ENCODE measurements at places on chromosomes 5 and 9.

DNA sequence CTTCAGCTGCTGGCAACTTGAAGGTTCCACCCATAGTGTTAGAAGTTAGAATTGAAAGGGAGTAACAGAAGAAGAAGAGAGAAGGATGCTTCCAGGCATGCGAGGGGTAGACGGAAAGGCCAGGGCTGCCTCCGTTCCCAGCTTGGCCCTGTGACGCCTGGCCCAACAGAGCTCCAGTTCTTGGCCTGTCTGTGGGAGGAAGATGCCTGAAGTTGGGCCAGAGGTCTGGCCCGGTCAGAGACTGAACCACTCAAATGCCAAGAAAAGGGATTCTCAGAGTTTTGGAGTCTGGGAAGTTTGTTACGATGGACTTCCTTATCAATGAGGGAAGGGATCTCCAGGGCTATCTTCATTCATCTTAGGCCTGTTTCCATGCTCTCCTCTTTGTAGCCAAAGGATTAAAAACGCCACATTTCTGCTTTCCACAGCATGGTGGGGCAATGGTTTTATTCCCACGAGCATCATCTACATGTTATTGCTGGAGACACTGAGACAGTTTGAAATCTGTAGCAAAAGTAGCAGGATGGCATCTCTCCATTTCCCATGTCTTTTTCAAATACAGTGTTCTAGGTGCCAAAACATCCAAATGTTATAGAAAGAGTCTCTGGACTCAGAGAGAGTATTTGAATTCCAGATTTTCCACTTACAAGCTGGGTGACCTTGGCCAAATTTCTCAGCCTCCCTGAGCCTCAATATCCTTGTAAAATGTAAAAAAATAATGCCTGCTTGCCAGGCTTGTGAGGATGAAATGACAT, 65.4 kb upstream of the ANKRD55 start:
- DNase-seq, result no peak

- DNase-seq, result no peak
These were observed 18.6 kb upstream of the SUSD1 start for GRCh38 chr9:112193572-112194288.

- DNase-seq, result no peak
These were observed 191.2 kb downstream of the PIK3R1 start for GRCh38 chr5:68406767-68407241.

GRCh38 chr5:169971780-169972179, 8.5 kb downstream of the INSYN2B start:
- DNase-seq, result no peak

DNA sequence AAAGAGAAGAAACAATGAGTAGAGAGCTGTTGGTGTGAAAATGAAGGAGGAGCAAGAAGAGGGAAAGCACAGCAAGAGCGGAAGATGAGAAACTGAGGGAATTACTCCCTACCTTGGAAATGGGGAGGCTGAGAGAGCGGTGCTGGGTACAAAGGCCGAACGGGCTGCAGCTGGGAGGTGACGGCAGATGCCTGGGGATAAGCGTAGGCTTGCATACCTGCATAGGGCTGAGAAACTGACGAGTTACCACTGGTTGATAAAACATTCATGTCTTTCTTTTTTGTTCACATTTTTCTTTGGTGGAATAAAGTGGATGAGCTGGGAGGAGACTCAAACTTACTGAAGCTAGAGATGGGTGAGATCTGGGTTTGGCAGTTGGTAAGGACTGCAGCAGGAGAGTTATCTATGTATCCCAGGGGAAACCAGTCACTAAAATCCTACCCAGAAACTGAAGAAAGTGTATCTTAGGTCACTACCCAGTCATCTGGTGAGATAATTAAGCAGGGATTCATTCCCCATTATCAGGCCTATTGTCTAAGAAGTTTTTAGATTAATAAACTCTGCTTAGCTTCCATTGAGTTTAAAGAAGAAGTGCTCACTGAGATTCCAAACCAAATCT, 34.8 kb downstream of the FKBP15 start:
- DNase-seq, result no peak

- no peak for DNase-seq
These were observed 22.6 kb downstream of the PTGS1 start for GRCh38 chr9:122393284-122393983.
